ENCODE measurements at places on chromosomes 12 and 14.

GRCh38 chr12:22313286-22313962 is 21.1 kb downstream of the ST8SIA1 start:
- DNase-seq = no peak

GRCh38 chr12:63149909-63150712 is 890 bp downstream of the AVPR1A start:
- DNase-seq = no peak

GRCh38 chr14:100711493-100711892 is 15.2 kb upstream of the DLK1 start:
- DNase-seq = no peak

GRCh38 chr12:104215638-104216297 is at the start of gene TXNRD1:
TSS of gene TXNRD1 (plus strand) at chr12:104215779. CDS start at chr12:104215803, 24 bp downstream.
- peak; percentile 77 for DNase-seq

GRCh38 chr12:53694756-53695151 is 18.9 kb upstream of the ATP5MC2 start:
- no peak for DNase-seq

DNA sequence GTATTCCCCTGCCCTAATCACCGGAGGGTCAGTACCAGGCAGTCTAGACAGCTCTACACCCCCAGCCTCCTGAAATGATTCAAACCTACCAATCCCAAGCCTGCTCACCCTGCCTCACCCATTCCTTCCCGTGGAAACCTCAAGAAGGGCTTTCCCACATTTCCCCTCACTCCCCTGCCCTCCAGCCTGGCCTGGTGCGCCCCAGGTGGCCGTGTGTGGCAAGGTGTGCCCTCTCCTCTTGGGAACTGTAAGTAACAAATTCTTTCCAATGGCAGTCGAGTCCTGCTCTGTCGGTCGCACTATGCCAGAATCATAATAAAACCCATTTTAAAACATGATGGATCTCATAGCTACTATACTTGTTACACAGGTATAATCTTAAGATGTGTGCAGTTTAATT is 13.9 kb upstream of the DEGS2 start:
- no peak for DNase-seq

DNA sequence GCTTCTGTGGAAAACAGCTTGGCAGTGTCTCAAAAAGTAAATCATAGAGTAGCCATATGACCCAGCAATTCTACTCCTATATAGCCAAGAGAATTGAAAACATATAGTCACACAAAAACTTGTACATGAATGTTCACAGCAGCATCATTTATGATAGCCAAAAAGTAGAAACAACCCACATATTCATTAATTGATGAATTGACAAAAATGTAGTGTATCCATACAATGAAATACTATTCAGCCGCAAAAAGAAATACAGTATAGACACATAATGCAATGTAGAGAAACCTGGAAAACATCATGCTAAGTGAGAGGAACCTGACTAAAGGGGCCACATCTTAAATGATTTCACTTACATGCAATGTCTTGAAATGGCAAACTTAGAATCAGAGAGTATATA is 326.6 kb downstream of the KCNH5 start:
- DNase-seq = no peak

GRCh38 chr14:72024504-72024903 is 92.3 kb downstream of the RGS6 start:
- no peak for DNase-seq

- DNase-seq = no peak
These were observed 113.7 kb downstream of the BMP4 start for GRCh38 chr14:53842938-53843337.

GRCh38 chr12:31880340-31880739 is 78.9 kb upstream of the RESF1 start:
- DNase-seq = no peak

DNA sequence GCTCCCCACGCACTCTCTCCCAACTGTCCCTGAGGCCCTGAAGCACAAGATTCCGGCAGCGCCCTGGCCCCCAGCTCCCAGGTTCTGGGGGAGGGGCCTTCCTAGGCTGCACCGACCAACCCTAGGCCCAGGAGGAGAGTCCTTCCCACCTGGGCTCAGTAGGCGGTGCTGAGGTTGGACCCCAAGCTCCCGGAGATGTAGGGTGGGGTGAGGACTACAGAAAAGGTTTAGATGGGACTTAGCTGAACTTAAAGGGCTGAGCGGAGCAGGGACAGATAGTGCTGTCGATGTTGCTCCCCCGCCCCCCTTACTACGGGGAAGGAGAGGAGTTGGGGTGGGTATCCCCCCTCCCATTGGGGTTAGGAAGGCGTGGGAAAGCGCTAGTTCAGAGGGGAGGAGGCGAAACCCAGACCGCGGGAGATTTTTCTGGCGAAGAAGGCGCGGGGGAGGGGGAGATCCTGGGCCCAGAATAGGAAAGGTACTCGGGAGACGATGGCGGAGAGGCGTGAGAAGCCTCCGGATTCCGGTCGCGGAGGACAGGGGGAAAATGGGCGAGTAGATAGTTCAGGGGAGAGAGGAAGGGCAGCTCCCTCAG is 4.2 kb upstream of the BAZ2A start:
- no peak for DNase-seq

- DNase-seq = no peak
These were observed 158.9 kb upstream of the AMIGO2 start for GRCh38 chr12:47238669-47239114.

GRCh38 chr12:71900091-71900490 is 38.6 kb upstream of the TPH2 start:
- DNase-seq = no peak

GRCh38 chr12:10511756-10512355 is 6.2 kb downstream of the EIF2S3B start:
- no peak for DNase-seq

- no peak for DNase-seq
These were observed 56.4 kb upstream of the FBXO33 start for GRCh38 chr14:39488600-39488999.

- DNase-seq = no peak
These were observed 6.5 kb downstream of the WNT5B start for GRCh38 chr12:1635301-1636095.

- no peak for DNase-seq
These were observed 48.4 kb downstream of the MYRFL start for GRCh38 chr12:69873429-69873828.

DNA sequence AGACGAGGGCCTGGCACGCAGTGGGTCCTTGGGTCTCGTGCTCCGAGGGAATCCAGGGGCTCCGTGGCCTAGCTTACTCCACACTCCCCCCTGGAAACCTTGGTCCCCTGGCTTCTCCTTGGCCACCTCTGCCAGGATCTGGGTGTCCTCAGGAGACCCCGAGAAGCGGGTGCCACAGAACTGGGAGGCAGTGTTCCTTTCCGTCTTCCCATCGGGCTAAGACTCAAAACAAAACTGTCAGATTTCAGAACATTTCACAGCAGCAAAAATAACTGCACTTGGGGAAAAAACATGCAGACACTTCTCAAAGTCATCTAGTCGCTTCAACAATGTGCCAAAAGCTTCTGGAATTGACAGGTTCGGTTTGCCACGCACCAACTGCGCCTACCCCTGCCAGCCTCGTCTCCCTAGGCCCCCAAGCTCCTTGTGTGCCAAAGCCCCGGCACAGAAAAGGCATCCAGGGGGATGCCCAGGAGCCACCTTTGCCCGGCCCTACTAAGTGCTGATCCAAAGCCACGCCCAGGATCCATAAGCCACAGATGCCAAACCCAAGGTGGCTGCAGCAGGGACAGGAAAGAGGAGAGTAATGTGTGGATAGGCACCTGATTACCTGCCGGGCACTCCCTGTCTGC is 58.4 kb upstream of the DIO3 start:
- DNase-seq = no peak

DNA sequence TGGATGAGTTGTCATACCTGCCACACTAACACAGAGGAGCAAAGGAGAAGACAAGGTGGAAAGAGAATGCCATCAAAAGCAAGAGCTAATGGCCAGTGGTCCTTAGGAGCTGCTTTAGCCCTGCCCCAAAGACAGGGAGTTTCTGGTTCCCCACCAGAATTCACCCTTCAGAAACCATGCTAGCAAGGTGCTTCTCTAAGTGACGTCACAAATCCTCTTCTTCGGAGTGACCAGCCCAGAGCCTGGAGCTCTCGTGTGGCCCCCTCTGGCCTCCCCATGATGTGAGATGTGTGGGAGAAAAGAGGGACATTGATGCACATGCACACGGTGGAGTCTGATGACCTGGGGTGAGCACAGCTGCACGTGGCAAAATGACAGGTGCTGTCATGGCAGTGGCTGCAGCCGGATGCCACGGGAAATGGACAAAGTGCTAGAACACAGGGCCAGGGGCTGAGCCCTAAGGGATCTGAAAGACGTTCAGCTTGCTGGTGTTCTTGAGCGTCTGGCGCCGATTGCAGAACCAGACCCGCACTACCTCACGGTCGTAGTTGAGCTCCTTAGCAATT is 16.9 kb upstream of the TFCP2 start:
- DNase-seq = no peak

GRCh38 chr12:93163260-93164036 is 214.3 kb upstream of the NUDT4 start:
- DNase-seq = no peak

GRCh38 chr14:94363151-94363624 is 25.2 kb downstream of the SERPINA1 start:
- DNase-seq = no peak

DNA sequence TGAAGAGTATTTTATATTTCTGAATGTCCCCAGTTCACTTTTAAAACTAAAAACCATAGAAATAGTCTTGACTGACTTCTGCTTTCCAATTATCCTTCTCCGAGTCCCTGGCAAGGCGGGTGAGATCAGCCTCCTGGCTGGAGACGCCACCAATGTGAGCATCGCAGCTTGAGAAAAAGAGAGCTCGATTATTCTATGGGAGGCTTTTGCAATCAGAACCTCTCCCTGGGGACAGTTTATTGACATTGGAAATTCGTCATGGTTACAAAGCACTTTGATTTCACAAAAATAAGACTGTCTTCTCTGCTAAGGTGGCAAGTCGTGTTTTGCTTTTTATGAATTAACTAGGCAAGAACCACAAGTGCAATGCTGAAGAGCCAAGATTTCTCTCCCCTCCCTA is 23.6 kb upstream of the GPHB5 start:
- DNase-seq = no peak

- no peak for DNase-seq
These were observed 24.0 kb upstream of the NUDT14 start for GRCh38 chr14:105204931-105205672.

- no peak for DNase-seq
These were observed 22.6 kb downstream of the DACT1 start for GRCh38 chr14:58660407-58660806.

DNA sequence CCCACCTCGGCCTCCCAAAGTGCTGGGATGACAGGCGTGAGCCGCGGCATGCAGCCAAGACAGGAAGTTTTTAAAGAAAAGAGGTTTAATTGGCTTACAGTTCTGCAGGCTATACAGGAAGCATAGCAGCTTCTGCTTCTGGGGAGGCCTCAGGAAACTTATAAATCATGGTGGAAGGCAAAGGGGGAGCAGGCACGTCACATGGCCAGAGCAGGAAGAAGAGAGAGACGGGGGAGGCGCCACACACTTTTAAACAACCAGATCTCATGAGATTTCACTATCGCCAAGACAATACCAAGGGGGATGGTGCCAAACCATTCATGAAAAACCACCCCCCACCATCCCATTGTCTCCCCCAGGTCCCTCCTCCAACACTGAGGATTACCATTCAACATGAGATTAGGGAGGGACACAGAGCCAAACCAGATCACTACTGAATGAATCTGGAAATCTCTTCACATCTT is 14.1 kb downstream of the CCDC63 start:
- DNase-seq = no peak
